ENCODE measurements at places on chromosomes 7 and 10. TPM values are rescaled to one million over a fixed set of nuclear protein-coding genes. Genes with fewer than 3 reads are reported as not detected.

The FGL2 gene
- total RNA-seq: not detected

The GPRIN2 gene
- 1.4 TPM for total RNA-seq

DNA sequence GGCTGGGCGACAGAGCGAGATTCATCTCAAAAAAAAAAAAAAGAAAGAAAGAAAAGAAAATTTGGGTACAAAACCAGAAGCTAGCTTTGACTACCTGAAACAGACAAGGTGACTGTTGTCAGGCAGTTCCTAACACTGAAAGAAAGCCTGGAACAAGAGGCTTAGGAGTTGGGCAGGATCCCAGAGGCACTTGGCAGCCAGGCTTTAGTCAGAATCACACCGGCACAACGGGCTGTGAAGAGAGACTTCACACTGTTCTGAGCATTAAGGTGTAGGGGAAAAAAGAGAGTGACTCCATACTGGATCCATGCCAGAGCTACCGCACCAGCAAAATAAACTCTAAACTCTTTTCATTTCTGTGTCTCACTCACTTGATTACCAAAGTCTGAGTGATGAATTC lies 130.8 kb downstream of the ZNF467 start:
- DNase-seq: no peak

The PLPP4 gene
- not detected for total RNA-seq

The MSMB gene
- not detected for total RNA-seq

The NFE2L3 gene
- total RNA-seq: 3.5 TPM

The PARP12 gene
- total RNA-seq: 2.9 TPM

DNA sequence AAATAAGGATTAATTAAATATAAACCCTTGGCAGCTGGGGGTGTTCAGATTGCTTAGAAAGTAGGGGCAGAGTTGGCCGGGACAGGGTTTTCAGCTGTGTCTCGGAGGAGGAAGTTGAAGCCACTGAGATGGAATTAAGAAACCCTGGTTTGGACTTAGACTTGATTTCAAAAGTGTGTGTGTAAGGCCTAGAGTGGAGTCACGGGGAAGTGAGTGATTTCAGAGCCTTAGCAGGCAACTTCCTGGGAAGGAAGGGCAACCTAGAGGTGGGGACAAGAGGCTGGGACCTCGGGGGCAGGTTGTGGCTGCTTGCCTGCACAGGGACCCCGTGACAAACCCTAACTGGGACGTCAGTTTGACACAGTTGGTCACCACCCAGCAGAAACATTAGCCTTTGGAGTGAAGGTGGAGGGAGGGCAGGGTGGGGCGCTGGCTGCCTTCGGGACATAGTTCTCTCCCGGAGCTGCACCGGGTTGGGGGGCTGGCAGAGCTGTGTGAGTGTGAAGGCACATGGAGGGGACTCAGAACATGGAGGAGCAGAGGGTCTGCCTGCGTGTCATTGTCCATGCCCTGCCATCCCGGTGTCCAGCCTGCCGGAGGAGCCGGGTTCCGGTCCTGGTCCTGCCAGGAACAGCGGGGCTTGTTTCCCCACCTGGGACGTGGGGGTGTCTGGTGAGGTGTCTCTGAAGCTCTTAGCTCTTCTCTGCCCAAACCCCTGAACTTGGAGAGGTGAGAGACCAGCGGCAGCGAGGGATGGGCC lies 1.8 kb downstream of the BRI3 start:
- no peak for DNase-seq

GRCh38 chr7:14954035-14954434 lies 51.5 kb upstream of the DGKB start:
- DNase-seq: no peak

GRCh38 chr7:17153536-17153935 lies 144.9 kb upstream of the AHR start:
- no peak for DNase-seq

GRCh38 chr10:48251152-48251524 lies 23.4 kb downstream of the FRMPD2 start:
- DNase-seq: no peak

Measured in neural crest cell (in vitro differentiated cells).